Midbrain (tissue), 1 donor: ENCODE measurements at places on chromosomes 1 and 21.
A peak's percentile ranks its signal among the peaks of the same experiment; 100 is the strongest.

- no peak for DNase-seq
Observed at GRCh38 chr1:88141499-88142074, 542.5 kb upstream of the PKN2 start.

- DNase-seq, result peak; percentile 7
Observed at GRCh38 chr1:38133756-38134155, 87.2 kb upstream of the POU3F1 start.

DNA sequence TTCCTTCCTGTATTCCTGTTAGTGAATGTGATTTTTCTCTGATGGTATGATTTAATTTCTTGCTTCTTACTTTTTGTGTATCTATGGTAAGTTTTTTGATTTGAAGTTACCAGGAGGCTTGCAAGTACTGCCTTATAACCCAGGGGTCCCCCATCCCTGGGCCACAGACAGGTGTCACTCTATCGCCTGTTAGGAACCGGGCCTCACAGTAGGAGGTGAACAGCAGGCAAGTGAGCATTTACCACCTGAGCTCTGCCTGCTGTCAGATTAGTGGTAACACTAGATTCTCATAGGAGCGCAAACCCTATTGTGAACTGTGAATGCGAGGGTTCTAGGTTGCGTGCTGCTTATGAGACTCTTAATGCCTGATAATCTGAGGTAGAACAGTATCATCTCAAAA, 143.3 kb downstream of the RPS6KC1 start:
- DNase-seq, result no peak

DNA sequence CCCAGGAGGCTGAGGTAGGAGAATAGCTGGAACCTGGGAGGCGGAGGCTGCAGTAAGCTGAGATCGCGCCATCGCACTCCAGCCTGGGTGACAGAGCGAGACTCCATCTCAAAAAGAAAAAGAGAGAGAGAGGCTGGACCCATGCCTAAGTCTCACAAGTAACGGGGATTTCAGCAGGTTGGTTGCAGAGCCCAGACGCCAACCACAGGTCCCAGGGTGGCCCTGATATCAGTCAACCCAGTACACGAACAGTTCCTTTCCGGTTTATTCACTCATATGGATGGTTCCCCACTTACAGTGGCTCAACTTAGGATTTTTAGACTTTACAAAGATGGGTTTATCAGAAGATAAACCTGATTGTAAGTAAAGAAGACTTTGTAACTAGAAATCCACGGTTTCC, 40.9 kb downstream of the CLSTN1 start:
- DNase-seq, result no peak

- peak; percentile 68 for DNase-seq
Observed at GRCh38 chr1:172429331-172430127, 9.0 kb downstream of the C1orf105 start.

DNA sequence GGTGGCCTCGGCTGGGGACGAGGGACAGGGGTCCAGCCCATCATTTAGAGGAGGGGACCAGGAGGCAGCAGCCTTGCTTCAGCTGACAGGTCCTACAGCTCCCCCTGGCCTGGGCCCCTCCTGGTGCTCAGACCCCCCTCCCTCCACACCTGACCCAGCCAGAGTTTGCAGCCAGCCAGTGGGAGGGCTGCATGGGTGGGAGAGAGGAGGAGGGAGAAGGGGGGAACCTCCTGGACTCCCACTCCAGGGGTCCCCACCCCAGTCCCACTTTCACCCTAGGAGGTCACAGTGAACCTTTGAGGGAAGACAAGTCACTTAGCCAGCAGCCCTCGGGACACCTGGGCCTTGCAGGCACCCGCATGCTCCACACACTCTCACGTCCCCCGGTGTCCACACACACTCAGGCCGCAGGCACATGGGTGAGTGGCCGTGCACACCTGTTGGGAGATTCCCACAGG, 108.9 kb upstream of the ZBTB40 start:
- no peak for DNase-seq

- peak; percentile 54 for DNase-seq
Observed at GRCh38 chr1:171645553-171646248, 6.8 kb downstream of the MYOC start.

DNA sequence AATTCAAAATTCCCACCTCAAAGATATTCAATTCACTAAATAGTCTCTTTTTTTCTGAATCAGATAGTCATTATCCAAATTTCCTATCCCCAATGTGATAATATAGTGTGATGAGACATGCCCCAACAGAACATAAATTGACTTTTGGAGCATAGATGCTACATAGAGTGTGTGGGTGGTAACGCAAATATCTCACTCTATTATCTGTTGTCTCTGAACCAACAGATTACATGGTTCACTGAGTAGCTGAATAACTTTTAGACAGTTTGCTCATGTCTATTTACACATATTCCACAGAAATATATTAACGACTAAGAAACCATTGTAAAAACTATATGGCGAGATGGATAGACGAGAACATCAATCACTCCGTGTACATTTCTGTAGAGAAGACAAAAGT, 209.9 kb downstream of the BARHL2 start:
- DNase-seq, result no peak

DNA sequence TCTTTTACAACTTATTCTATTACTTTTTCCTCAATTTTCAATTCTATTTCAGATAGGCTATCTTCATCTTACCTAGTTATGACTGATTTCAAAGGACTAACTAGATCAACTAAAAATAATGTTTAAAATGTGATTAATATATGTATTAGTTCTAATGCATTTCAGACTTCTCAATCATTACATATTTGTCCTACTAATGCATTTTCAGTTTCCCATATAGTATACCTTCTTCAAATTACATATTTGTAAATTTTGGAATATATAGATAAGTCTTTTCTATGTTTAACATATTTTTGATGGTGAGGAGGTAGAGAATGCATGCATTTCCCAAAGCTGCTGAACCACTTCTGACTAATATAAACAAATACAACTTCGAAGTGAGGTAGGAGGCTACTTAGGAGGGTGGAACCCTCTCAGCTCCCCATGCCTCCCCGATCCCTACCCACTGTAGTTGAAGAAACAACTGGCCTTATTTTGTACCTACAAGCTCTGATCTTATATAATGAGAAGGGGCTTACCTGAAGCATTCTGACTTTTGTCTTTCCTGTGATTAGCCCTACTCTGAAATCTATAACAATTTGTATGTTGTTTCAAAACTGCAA, 1.7 kb downstream of the TRMT1L start:
- no peak for DNase-seq

GRCh38 chr1:90721210-90722194, 4.4 kb upstream of the BARHL2 start:
- DNase-seq, result peak; percentile 49

DNA sequence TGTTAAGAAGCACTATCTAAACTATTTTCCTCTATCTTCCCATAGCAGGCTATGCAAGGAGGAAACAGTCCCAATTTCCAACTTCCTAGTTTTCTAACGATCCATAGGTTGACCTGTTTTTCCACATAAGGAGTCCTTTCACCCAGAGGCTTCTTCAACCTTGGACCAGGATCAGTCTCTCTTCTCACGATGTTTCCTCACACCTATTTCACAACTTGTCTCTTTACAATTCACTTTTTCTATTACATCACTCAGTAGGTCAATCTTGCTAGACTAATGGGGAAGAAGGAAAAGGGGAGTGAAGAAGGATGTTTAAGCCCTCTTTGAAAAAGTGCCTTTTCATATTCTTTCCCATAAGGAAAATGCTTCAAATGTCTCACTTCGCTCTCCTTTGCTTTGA, 15.9 kb downstream of the PALMD start:
- no peak for DNase-seq

DNA sequence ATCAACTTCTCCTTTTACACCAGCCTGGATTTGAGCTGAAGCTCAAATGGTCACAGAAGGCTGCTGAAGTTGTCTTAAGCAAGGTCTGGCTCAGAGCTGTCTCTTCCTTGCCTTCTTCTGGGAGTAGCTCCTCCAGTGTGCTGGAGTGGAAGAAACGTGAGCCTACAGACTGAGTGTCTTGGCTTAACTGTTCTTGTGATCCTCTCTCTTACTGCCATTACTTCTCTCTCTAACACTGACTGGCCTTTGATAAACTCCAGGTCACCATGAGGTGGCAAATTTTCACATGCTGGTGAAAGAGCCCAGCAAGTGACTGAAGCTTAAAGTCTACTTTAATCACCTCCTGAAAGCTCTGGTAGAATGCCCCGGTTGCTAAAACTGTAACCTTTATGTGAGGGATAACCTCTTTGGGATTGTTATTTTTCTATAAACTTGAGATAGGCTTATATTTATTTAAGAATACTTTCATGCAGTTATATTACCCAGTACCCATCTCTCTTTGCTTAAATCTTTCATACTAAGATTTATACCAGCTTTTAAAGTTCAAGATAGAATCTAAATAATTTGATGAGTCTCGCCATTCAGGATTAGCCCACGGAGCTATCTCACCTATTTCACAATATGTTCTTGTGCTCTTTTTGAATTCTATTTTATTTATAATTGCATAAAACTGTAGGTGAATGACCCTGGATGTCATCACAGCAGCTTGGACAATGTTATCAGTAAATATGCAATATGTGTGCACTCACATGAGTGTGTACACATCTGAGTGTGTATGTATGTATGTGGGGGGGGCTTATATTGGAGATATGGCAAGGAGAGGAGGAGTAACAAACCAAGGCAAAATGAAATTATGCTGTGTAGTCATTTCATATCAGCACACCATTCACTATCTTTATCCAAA, 924.0 kb downstream of the LTN1 start:
- DNase-seq, result no peak

GRCh38 chr1:107617921-107618320, 347.1 kb downstream of the VAV3 start:
- no peak for DNase-seq

GRCh38 chr1:191541758-191542157, 616.5 kb upstream of the RGS18 start:
- DNase-seq, result no peak

GRCh38 chr1:187032982-187033692, 204.4 kb downstream of the PLA2G4A start:
- no peak for DNase-seq

GRCh38 chr21:17536381-17536780, 23.5 kb downstream of the CXADR start:
- no peak for DNase-seq

GRCh38 chr1:39977202-39977601, 22.3 kb downstream of the MFSD2A start:
- DNase-seq, result no peak

DNA sequence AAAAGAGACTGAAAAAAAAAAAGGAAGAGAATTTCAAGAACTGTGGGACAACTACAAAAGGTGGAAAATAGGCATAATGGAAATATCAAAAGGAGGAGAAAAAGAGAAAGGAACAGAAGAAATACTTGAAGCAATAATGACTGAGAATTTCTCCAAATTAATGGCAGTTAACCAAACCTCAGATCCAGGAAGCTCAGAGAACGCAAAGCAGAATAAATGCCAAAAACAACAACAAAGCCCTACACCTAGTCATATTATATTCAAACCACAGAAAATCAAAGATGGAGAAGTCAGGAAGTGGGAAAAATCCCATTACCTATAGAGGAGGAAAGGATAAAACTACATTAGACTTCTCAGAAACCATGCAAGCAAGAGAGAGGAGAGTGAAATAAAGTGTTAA, 20.7 kb upstream of the AHCYL1 start:
- no peak for DNase-seq

DNA sequence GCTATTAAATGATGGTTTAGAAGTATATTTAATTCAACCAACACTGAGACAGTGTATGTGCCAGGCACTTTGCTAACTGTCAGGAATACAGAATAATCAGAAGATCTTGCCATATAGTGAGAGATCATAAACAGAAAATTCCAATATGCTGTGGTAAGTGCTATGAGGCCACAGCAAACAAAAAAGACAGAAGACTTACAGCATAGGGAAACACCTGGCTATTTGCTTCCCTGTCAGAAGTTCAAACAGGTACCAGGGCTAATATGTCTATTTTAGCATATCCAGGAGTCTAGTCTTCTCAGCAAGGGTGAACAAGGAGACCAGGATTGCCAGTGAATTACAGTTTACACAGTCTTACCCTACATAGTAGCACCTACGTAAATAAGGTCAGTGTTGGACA, 30.4 kb downstream of the TRIT1 start:
- no peak for DNase-seq

DNA sequence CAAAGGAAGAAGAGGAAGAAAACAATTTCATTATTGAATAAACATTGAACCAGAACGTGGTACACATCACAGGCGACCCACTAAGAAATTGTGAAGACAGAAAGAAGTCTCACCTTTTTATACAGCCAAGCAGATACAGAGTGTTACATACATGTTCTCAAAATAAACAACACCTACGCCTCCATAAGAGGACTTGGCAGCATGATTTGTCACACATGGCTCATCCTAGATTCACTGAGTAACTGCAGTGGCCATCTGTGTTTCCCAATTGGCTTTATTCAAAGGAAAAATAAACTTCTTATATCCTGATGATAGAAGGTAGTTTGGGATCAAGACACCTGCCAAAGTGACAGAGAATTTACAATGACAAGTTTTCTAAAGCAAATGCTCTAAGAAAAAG, 7.6 kb upstream of the KRTAP19-8 start:
- DNase-seq, result no peak

DNA sequence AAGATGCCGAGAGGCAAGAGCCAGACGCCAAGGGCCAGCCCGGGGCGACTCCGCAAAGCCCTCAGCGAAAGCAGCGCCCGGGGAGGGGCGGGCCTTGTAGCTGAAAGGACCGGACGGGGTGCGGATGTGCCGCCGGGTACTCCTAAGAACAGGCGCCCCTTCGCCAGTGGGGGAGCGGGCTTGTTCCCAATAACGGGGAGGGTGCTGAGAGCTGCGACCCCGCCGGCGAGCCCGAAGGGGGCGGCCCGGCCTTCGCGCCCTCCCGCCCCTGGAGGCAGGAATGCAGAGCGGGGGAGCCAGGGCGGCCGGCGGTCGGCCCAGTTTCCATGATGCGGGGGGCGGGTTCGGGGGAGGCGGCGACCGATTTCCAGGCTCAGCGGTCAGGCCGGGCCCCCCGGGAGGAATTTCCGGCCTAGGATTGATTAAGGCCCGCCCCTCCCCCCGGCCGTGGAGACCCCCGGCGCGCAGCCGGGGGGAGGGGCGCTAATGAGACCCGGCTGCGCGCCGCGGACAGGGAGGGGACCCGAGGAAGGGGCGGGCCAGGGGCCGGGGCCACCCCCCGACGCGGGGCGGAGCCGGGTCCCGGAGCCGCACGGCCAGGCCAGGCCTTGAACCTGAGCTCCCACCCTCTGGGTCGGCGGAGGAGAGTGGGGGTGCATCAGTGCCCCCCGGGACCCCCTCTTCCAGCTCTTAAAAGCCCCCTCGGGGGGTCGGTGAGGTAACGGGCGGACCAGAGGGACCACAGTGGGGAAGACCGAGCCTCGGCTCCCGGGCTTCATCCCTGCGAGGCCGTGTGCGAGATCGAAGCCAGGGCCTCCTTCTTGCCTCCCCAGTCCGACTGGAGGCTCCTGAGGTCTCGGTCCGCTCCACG, 898 bp upstream of the TMEM200B start:
- DNase-seq, result no peak

- peak; percentile 70 for DNase-seq
Observed at GRCh38 chr1:31669786-31670592, 25.3 kb upstream of the PEF1 start.
